Cardiac fibroblast (primary cell): ENCODE measurements at places on chromosomes 6 and 20.
A peak's percentile ranks its signal among the peaks of the same experiment; 100 is the strongest.

- no peak for DNase-seq
Observed at GRCh38 chr6:124119596-124119995, 315.9 kb downstream of the NKAIN2 start.

DNA sequence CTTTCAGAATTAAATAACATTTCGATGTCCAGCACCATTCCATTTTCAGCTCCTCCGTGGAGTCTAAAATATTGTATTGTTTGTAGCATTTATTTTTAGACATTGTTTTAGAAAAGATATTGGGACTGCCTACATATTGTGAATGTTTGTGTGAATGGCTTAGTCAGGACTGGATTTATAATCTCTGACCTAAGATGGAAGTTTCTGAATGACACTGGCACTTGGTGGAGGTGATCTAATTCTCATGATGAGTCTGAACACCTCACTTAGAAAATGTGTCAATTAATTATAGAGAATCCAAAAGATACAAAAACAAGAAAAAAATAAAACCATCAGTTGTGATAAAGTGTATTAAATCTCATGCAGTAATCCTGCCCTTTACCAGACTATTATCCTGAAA is 60.8 kb upstream of the HBS1L start:
- DNase-seq, result no peak

- peak; percentile 72 for DNase-seq
Observed at GRCh38 chr6:114747995-114748625, 405.3 kb upstream of the HS3ST5 start.

DNA sequence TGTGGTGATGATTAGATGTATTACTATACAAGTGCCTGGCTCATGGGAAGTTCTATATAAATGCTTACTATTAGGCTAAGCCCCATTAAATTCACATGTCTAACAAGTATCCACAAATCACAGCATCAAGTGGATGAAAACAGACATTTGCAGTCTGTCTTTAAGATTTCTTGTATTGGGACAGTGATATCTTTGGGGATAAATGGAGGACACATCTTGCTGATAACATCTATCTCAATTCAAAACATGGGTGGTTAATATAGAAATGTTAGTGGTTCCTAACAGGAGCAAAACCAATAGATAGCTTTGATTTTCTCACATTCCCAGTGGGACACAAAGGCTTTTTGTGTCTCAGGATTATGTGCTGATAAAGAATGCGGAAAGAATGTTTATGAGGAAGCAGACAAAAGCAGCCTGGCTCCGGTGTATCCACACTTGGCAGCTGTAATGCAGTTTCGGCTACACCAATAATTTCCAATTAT is 29.3 kb downstream of the PTPRK start:
- peak; percentile 52 for DNase-seq

DNA sequence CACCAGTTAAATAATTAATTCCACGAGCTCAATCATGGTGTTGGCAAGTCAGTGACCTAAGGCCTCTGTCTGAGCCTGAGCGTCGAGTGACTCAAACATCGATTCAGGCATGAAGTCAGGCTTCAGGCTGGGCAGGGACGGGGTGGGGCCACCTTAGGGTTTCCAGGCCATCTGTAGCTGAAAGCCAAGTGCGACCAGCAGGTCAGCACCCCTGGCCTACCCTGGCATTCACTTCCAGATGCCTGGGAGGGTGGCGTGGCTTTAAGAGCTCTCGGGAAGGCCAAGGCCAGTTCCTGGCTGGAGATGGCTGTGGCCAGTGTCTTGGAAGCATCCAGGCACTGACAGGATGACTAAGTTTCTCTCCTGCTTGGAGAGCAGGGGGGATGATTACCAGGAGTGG is 113.4 kb downstream of the DACT2 start:
- DNase-seq, result peak; percentile 5

GRCh38 chr6:154937306-154938220 is 57.6 kb upstream of the TIAM2 start:
- no peak for DNase-seq

- DNase-seq, result no peak
Observed at GRCh38 chr6:73606428-73606827, 47.4 kb downstream of the SLC17A5 start.

DNA sequence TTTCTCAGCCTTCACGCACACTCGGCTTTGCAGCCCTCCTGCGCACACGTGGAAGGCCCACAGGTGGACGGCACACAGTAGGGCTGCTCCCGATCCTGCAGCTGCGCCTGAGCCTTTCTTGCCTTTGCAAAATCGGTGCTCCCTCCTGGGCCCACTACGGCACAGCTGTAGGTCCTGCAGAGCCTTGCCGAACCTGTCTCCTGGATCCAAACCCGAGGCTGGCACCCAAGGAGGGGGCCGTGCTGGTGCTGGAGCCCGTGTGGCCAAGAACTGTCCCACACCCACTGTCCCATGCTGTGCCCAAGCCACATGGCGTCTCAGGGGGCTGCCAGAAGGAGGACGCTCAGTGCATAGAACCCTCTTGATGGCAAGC is 227.4 kb downstream of the TTLL2 start:
- DNase-seq, result no peak

- peak; percentile 32 for DNase-seq
Observed at GRCh38 chr20:44959082-44959637, 1.0 kb downstream of the TOMM34 start.

DNA sequence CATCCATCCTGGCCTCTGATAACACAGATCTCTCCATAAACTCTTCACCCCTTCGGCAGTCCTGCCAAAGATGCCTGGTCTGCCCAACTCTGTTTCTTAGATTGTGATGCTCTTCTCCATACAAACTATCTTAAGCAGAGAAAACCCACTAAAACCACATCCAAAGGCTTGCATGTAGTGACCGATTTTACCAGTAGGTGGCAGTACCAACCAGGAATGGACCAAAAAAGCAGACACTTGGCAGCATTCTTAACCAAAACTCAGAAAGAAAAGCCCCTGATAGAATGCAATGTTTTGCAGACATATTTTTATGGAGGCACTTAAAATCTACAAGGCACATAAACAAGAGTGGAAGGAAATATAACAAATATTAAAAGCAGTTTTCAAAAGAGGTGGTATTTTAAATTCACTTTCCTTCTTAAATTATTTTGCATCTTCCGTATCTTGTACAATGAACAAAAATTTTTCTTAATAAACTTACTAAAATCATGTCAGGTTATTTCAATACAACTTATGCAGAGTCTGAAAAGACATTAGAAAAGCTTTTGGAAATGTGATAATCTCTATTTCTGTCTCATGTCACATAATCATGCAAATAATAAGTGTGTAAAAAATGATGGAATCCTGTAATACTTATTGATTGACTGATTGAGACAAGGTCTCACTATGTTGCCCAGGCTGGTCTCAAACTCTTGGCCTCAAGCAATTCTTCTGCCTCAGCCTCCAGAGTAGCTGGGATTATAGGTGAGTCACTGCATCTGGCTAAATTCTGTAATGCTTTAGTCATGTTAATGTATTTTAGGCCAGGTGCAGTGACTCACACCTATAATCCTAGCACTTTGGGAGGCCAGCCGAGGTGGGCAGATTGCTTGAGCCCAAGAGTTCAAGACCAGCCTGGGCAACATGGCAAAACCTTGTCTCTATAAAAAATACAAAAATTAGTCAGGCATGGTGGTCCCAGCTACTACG is 29.4 kb downstream of the LRP11 start:
- DNase-seq, result peak; percentile 79

GRCh38 chr20:53609491-53610445 is 16.1 kb upstream of the ZNF217 start:
- peak; percentile 51 for DNase-seq

- DNase-seq, result no peak
Observed at GRCh38 chr6:282177-282866, 10.0 kb upstream of the DUSP22 start.

DNA sequence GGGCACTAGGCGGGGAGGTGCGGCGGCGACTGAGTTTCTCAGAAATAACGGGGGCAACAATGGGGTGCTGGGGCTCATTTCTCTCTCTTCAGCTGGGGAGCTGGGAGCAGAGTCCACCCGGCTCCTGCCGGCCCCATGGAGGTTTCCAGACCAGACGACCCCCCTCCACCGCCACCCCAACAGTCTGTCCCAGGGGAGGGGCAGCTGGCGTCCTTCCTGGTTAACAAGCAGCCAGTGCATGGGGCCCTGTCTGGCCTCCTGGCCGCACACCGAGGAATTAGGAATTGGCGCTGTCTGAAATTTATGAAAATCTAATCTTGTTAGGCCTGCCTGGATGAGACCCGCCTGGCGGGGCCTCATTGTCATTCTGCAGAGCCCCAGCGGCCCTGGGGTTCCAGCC is 42.4 kb downstream of the PMEPA1 start:
- DNase-seq, result no peak

DNA sequence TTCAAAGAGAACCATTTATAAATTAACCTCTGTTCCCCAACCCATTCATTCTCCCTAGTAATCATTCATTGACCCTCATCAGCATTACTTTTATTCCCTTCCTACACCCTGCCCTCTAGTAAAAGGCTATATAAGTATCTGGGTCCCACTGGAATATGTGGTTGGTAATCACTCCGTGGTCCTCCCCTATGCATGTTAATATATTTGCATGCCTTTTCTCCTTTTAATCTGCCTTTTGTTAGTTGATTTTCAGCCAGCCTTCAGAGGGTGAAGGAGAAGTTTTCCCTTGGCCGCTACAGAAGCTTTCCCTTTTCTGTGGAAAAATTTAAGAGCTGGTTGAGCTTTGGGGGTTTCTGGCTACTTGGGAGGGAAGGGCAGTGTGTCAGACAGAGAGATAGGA is 585.6 kb downstream of the UTRN start:
- no peak for DNase-seq

- peak; percentile 28 for DNase-seq
Observed at GRCh38 chr6:33391922-33392594, 435 bp downstream of the KIFC1 start.

GRCh38 chr6:23562554-23562953 is 563.5 kb upstream of the NRSN1 start:
- no peak for DNase-seq

DNA sequence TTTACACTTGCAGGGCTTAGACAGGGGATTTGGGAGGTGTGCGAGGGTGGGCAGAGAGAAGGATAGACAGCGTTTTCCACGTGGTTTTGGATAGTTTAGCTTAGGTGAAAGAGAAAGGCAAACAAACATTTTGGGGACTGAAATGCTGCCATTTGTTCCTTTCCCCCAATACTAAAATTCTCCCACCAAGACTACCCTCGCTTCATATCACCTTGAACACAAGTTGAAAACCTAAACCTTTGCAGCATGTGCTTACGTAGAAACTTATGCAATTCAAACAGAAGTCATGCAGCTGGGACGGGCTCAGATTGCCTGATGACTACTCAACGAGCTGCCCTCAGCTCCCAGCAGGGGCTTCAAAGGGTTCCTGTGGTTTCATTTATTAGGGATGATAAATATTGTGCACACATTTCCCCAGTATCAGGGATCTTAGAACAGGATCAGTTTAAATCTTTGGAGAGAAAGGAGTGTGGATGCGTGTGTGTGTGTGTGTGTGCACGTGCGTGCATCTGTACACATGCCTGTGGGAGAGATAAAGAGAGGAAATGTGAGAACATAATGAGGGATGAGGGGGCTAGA is 77.3 kb downstream of the SLC22A23 start:
- no peak for DNase-seq

GRCh38 chr6:36245572-36246061 is 24.2 kb upstream of the PNPLA1 start:
- no peak for DNase-seq

- no peak for DNase-seq
Observed at GRCh38 chr6:5645328-5646290, 361.1 kb downstream of the NRN1 start.

DNA sequence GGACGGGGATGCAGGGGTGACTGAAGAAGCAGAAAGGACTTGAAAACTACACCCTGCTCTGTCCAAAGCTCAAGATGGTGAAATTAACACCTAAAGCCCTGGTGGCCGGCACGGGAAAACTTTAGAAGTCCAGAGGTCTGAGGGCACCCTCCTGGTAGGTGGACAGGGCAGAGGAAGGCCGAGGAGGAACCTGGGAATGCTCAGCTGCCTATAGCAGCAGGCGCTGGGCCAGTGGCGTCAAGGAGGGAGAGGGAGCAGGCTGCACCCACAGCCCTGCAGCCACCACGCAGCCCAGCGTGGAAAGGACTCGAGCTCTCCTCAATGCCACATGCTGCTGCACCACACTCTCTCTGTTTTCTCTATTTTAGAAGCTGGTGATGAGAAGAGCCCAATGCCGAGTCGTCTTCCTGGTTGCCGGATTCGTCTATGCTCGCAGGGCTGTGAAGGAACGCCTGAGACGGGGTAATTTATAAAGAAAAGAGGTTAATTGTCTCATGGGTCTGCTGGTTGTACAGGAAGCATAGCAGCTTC is 248.3 kb upstream of the AFDN start:
- no peak for DNase-seq

DNA sequence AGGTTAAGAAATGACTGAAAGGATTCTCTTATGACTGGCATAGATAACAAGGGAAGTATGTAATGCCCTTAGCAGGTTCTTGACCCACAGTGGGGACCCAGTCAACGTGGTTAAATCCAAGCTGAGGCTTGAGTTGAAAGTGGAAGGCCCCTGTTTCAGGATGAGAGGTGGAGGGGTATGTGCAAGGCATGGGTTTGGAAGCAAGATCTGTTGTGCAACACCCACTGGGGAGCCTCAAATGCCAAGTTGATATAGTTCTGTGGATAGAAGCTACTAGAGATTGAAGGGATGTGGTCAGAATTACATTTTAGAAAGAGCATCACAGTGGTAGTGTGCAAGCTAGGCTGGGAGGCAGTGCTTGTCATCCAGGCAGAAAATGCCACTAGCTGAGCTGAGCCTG is 5.1 kb downstream of the PABPC1L start:
- no peak for DNase-seq

- no peak for DNase-seq
Observed at GRCh38 chr6:47424436-47424836, 53.2 kb upstream of the CD2AP start.

GRCh38 chr6:119974430-119975159 is 625.0 kb upstream of the MAN1A1 start:
- DNase-seq, result no peak

DNA sequence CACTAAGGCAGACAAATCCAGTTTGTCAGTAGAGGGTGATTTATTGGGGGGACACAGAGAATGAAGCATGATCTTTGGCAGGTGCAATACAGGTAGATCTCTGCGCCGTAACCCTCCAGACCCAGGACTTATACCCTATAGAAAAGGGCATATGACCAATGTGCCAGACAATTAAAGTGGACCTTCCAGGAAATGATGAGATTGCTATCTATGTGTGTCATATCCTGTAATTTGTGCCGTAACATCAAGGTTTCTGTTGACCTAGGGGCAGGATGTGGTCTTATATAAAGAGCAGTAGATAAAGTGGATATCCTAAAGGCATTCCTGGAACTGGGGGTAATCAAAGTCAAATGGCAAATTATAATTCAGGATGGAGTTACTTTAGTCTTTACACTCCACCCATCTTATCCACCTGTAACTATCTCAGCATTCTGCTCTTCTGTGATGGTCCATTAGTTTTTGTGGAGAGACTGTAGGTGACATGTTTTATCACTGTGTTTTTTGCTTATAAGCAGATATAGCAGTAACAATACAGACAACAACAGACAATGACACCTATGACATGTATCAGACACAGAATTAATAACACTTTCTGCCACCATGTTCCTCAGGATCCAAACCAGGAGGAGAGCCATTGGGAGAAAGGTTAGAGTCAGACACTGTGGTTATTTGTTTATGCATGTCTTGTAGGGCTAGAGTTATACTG is 43.1 kb upstream of the ZNF337 start:
- DNase-seq, result peak; percentile 33

GRCh38 chr6:166940643-166941068 is 15.7 kb downstream of the RNASET2 start:
- no peak for DNase-seq
